Stimulated activated CD4-positive, alpha-beta T cell treated with anti-CD3 and anti-CD28 coated beads, Interleukin-2, amount 100 ng/mL, for 24 hours (primary cell): ENCODE measurements at places on chromosomes 3 and 15.

- DNase-seq, result no peak
Measured at GRCh38 chr15:48693484-48693883, 48.0 kb upstream of the FBN1 start.

DNA sequence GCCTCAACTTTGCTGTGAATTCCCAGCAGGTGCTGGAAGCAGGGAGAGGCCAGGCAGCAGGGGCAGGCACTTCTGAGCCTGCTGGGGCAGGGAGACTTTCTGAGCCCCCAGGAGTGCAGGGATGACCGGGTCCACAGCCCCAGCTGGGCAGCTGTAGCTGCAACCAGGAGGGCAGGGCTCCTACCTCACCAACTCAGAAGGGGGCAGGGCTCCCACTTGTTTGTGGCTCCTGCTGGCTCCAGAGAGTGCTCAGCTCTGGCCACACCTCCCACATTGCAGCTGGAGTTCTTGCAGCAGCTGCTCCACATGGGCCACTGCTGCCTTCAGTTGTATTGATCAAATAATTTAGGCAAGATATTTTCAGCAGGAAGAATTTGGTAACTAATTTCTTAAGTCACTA is 812.3 kb downstream of the NSUN3 start:
- DNase-seq, result no peak

GRCh38 chr3:196499807-196500524 is 3.6 kb downstream of the RNF168 start:
- DNase-seq, result peak; percentile 52

GRCh38 chr3:113210604-113211329 is 590 bp upstream of the BOC start:
- no peak for DNase-seq

- no peak for DNase-seq
Measured at GRCh38 chr3:44762170-44762677, 630 bp downstream of the KIF15 start.

GRCh38 chr3:37646865-37647264 is 214.8 kb upstream of the CTDSPL start:
- DNase-seq, result no peak

DNA sequence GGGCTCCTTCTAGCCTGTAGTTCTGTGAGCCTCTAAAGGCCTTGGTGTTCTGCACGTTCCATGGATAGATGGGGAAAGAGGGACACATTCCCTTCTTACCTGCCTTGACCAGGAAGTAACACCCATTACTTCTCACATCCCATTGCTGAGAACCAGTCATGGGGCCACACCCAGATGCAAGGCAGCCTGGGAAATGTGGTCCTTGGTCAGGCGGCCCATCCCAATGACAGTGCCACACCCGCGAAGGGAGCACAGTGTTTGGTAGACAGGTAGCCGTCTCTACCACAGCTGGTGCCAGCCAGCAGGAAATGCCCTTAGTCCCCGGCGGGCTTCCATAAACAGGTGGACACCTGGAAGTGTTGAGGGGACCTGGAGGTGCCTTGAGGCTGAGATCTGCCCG is 23.2 kb upstream of the LCTL start:
- DNase-seq, result no peak

GRCh38 chr15:89410039-89410435 is 75.4 kb upstream of the POLG start:
- DNase-seq, result no peak

GRCh38 chr3:112779558-112780480 is 66.8 kb downstream of the CD200R1L start:
- no peak for DNase-seq

- DNase-seq, result no peak
Measured at GRCh38 chr15:58221591-58222241, 83.5 kb downstream of the AQP9 start.

GRCh38 chr3:141875893-141876380 is 506 bp upstream of the ATP1B3 start:
- peak; percentile 74 for DNase-seq

- no peak for DNase-seq
Measured at GRCh38 chr3:100374521-100374920, 26.4 kb downstream of the TOMM70 start.

GRCh38 chr3:144866476-144866875 is 894.9 kb downstream of the DIPK2A start:
- DNase-seq, result no peak

DNA sequence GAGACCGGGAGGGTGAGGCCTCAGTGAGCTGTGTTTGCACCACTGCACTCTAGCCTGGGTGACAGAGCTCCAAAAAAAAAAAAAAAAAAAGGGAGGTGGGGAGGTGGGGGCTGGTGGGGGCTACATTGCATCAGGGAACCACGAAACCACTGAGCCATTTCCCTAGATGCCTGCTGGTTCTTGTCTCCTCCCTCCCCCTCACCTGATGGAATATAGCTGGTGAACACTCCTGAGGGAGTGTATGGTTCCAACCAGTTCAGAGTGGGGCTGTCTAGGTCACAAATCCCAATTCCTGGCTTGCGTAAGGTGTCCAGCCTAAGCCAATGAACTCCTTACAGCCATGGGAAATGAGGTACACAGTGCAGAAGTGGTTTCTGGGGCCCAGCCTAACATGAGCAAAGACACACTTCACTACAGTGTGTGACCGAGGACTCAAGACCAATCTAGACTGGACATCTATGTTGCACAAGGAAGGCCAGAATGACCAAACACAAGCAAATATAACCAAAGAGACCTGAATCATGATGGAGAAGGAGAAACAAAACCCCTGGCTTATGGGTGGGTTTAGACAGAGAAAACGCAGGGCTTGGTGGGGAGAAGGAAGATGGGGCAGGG is 39.1 kb upstream of the OSBPL11 start:
- DNase-seq, result no peak

DNA sequence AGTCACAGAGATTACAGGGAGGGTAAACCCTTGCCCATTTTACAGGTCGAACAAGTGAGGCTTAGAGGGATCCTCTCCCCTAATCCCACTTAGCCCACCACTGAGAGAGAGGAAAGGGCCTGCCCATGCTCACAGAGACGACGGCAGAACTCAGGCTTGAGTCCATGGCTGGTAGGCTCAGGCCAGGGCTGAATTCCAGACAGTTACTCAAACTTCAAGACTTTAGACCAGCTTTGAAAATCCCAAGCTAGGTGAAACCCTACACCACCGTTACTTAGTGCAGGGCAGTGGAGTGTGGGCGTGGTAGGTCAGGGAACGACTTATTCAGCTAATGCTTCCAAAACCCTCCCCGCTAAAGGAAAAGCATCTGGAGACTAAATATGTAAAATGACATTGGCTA is 16.4 kb downstream of the GRIP2 start:
- no peak for DNase-seq

GRCh38 chr15:68315495-68316031 is 38.0 kb downstream of the FEM1B start:
- DNase-seq, result no peak

DNA sequence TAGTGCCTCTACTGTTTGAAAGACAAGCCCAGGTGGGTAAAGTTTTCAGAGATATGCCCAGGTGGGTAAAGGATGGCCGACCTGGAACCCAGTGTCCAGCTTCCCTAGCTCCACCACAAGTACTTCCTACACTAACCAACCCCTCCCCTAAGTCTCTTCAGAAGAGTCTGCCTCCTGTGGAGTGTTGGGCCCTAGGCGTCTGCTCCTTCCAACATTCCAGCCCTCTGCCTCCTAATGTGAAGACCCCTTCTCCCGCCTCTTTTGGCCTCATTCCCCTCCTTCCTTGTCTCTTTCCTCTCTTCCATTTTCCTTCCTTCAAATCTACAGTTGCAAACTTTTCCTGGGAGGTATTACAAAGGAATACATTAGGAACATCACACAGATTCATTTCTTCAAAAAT is 38.6 kb downstream of the CNTN3 start:
- no peak for DNase-seq

GRCh38 chr15:45640616-45641015 is 5.8 kb downstream of the SQOR start:
- DNase-seq, result no peak

DNA sequence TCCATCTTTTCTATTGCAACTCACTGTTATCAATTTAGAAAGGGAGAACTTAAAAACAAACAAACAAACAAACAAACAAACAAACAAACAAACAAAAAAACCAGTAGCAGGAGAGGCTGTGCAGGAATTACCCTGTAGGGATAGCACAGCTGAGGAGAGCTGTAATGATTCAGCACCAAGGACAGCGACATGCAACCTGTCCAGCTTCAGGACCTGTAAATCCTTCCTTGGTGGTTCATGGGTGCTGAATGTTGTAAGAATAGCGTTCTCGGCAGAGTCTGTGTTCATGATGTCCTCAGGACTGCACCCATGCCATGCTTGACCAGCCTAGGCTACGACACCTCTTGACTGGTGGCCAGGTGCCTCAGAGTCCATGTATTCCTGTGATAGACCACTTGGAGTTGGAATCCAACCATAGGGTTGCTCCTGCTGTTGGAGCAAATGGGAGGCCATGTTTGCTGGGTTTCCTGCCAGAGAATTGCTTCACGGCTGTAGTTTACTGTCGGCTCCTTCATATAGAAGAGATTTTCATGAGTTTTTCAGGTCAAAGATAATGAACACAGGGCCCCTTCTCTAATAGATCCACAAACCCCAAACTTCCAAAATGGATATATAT is 65.9 kb downstream of the CACNA2D3 start:
- DNase-seq, result no peak

- no peak for DNase-seq
Measured at GRCh38 chr3:76181213-76181612, 395.9 kb upstream of the ZNF717 start.

- DNase-seq, result no peak
Measured at GRCh38 chr3:66399529-66400232, 101.1 kb downstream of the LRIG1 start.

DNA sequence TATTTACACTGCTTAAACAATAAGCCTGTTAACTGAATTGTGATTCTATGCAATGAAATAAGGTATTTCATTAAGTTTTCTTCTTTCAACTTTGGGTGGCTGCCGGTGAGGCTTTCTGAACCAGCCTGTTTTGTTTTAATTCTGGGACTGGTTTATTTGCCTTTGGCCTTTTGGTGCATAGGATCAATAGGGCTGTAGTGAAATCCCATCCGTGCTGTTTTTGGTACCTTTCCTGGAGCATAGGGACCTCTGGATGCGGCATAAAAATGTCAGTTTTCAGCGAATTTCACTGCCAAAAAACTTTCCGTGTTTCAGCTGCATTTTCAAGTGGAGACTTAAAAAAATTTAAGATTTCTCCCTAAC is 514 bp downstream of the PLS1 start:
- no peak for DNase-seq

- DNase-seq, result no peak
Measured at GRCh38 chr15:94445566-94446160, 214.3 kb downstream of the MCTP2 start.

DNA sequence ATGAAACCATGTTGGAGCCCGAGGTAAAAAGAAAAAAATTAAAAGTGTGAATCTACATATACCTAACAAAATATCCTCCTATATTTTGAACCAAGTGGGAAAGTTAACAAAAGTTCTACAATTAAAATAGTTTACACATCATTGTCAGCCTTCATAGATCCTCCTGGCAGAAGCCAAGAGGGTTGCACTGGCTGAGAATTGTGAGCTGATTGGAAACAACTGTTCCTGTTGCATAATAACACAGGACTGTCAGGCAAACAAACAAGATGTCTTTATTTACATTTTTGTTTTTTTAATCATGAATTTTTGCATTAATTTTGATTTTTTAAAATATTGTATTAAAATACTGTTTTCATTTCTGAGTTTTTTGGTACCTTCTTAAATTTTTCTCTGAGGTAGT is 215.2 kb upstream of the MME start:
- DNase-seq, result no peak
